ENCODE measurements at places on chromosomes 11 and 22. TPM values are rescaled to one million over a fixed set of nuclear protein-coding genes. Genes with fewer than 3 reads are reported as not detected.

The PACSIN3 gene
- 29.7 TPM for total RNA-seq

The MOGAT2 gene
- not detected for total RNA-seq

The AMOTL1 gene
- 40.8 TPM for total RNA-seq

The OR4D9 gene
- not detected for total RNA-seq

The UCP3 gene
- 0.26 TPM for total RNA-seq

The LPXN gene
- 3.9 TPM for total RNA-seq

The MS4A3 gene
- total RNA-seq, result not detected

The SYT13 gene
- total RNA-seq, result not detected

The GLYATL1 gene
- total RNA-seq, result 0.37 TPM
